Breast epithelium (tissue), 4 donors: ENCODE measurements at places on chromosomes 3 and 15. TPM values are rescaled to one million over a fixed set of nuclear protein-coding genes. Genes with fewer than 3 reads are reported as not detected.
A peak's percentile ranks its signal among the peaks of the same experiment; 100 is the strongest.

GRCh38 chr3:184680385-184681345 lies 31.2 kb downstream of the MAGEF1 start:
- peak; percentile 17 for DNase-seq
- H3K4me1 ChIP-seq = no peaks in the 10 kb centered on the region
- H3K36me3 ChIP-seq = no peaks in the 10 kb centered on the region
- no peak overlapping the region for H3K4me3 ChIP-seq

DNA sequence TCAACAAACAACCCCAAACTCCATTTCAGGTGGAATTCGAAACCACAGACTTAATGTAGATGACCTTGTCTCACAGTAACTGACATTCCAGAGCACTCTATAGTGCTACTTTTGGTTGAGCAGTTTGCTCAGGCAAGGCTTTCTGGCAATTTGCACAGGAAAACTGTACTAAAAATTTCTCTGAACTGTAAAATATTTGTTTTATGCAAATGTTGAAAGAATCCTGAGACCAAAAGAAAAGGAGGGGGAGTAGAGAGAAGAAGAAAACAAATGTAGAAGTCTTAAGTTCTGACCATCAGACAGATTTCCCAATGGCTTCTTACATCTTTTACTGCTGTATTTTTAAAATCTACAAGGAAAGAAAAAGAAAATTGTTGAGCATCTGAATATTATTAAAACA lies 53.5 kb downstream of the DTWD1 start:
- no peak overlapping the region for H3K27ac ChIP-seq
- no peaks in the 10 kb centered on the region for H3K4me1 ChIP-seq
- no peaks in the 10 kb centered on the region for H3K27me3 ChIP-seq
- H3K36me3 ChIP-seq = no peaks in the 10 kb centered on the region
- no peak overlapping the region for H3K4me3 ChIP-seq

RNU5B-1 gene
- not detected for total RNA-seq

- no peaks in the 10 kb centered on the region for H3K4me1 ChIP-seq
- DNase-seq = peak; percentile 69
- H3K4me3 ChIP-seq = peak overlapping the region; percentile 55
Measured at GRCh38 chr15:82530606-82531379, 9.5 kb downstream of the RPS17 start.
